ENCODE measurements at places on chromosomes 11 and 22. TPM values are rescaled to one million over a fixed set of nuclear protein-coding genes. Genes with fewer than 3 reads are reported as not detected.

Gene KCNJ1
- not detected for total RNA-seq

Gene GPHA2
- not detected for total RNA-seq

Gene UPK2
- total RNA-seq, result not detected

Gene IFT27
- 26.4 TPM for total RNA-seq

DNA sequence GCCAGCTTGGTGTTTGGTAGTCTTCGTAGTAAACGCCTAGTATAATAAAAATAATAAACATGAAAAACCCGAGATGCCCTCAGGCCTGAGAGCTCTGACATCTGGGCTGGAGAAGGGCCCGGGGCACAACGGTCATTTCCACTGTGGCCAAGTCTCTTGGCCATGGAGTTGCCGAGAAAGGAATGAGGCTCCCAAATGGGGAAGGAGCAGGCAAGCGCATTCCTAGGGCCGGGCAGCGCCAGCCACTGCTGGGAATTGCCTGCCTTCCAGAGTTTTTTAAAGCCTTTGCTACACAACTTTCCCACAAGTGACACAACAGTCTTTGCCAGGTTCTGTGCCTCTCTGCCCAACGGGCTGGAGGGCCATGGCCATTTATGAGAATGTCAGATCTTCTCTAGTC, 103.4 kb downstream of the NAV2 start:
- H3K27ac ChIP-seq, result no peak overlapping the region
- DNase-seq, result no peak
- H3K27me3 ChIP-seq, result no peaks in the 10 kb centered on the region
- no peaks in the 10 kb centered on the region for H3K4me1 ChIP-seq

DNA sequence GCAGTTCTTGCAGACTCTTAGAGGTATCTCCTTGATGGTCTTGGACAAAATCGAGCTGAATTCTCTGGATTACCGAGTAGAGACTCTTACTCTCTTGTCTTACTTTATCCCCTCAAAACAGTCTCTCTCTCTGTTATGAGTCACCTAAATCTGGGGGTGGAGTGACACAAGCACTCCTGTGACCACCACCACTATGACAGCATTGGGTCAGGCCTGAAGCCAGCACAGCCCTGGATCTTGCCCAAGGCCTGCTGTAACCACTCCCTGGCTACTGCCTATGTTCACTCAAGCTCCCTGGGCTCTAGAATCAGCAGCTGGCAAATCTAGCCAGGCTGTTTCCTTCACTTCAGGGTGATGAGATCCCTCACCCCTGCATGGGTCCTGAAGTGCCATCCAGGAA, 662.5 kb downstream of the LUZP2 start:
- H3K27me3 ChIP-seq, result no peaks in the 10 kb centered on the region
- H3K36me3 ChIP-seq, result no peaks in the 10 kb centered on the region
- H3K4me3 ChIP-seq, result no peak overlapping the region
- no peak for DNase-seq
- H3K4me1 ChIP-seq, result no peaks in the 10 kb centered on the region
- H3K27ac ChIP-seq, result no peak overlapping the region

GRCh38 chr22:24954114-24954463, 1.6 kb downstream of the KIAA1671 start:
- no peaks in the 10 kb centered on the region for H3K27me3 ChIP-seq
- no peak for DNase-seq
- peak overlapping the region; percentile 87 for H3K27ac ChIP-seq
- H3K4me1 ChIP-seq, result peaks cover 8% of the 10 kb centered on the region

- H3K36me3 ChIP-seq, result no peaks in the 10 kb centered on the region
- H3K4me1 ChIP-seq, result no peaks in the 10 kb centered on the region
Measured at GRCh38 chr11:106463154-106463553, 385.7 kb downstream of the AASDHPPT start.

- DNase-seq, result peak; percentile 45
- no peaks in the 10 kb centered on the region for H3K36me3 ChIP-seq
- no peak overlapping the region for H3K4me3 ChIP-seq
- no peak overlapping the region for H3K27ac ChIP-seq
- no peaks in the 10 kb centered on the region for H3K27me3 ChIP-seq
- no peaks in the 10 kb centered on the region for H3K4me1 ChIP-seq
Measured at GRCh38 chr11:111435046-111435698, 56.1 kb upstream of the POU2AF1 start.

DNA sequence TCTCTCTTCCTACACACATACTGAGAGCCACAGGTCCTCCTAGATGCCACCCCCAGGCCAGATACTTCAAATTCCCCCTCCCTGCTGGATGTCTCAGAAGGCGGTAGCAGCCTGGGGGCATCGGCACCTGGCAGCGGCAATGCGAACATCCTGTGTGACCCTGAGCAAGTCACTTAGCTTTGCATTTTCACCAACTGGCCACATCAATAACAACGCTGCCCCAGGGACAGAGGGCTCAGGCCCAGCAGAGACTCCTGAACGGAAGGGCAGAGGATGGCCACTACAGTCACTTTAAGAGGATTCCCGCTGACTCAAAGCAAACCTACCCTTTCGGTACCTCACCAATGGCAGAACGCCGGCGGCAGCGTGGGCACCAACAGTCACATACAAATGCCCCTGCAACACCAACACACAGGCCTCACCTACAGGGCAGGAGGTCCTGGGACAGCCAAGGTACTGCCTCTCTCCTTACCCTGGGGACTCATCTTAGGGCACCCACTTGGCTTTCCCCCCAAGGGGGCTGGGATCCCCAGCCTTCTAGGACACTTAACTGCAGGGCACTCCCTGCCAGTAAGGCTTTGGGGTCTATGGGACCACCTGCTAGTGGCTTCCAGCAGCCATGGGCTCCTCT, 1.6 kb downstream of the LMO1 start:
- no peaks in the 10 kb centered on the region for H3K4me1 ChIP-seq
- H3K27ac ChIP-seq, result no peak overlapping the region
- no peaks in the 10 kb centered on the region for H3K36me3 ChIP-seq
- no peak for DNase-seq

Measured in prostate gland (tissue), 2 donors.